ENCODE measurements at places on chromosomes 4 and X. TPM values are rescaled to one million over a fixed set of nuclear protein-coding genes. Genes with fewer than 3 reads are reported as not detected.

PROM1 gene
- total RNA-seq = 17.7 TPM

ITIH6 gene
- not detected for total RNA-seq

EFNB1 gene
- 14.7 TPM for total RNA-seq

CXCR3 gene
- total RNA-seq = not detected

NSG1 gene
- 0.12 TPM for total RNA-seq

TMEM154 gene
- 2.4 TPM for total RNA-seq

GPRASP2 gene
- 2.1 TPM for total RNA-seq

DNA sequence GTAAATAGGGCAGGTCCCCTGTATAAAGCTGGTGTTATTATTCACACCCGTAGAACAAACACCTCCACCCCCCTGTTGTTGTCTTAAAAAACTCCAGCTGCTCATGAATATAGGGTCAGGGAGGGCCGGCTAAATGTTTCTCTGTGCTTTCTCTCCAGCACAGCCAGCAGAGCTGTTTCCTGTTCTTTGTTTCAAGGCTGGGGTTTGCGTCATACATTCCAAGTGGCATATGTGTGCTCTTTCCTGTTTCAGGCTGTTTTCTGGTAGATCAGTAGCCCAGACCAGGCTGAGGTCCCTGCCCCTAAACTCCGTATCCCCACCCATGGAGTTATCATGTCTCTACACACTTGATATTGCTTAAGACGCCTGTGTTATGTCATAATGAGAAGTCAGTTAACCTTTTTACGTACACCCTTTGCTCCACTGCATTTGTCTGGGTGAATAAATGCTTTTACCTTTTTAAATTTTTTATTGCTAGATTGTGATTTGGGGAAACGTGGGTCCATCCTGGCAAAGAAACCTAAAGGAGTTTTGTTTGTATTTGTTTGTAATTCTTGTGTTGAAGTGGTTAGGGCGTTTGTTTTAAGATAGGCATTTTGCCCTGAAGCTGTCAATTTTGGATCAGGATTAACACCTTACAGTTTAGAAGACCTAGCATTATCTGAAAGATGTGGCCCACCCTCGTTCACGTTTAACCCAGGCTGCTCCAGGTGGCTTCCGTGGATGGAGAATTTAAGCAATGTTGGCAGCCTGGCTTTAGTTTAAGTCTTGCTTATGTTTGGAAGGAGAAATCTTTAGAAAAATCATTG, 3.3 kb downstream of the KLF3 start:
- peak; percentile 88 for DNase-seq

GRCh38 chr4:1907848-1908525, 36.8 kb downstream of the NSD2 start:
- no peak for DNase-seq

DNA sequence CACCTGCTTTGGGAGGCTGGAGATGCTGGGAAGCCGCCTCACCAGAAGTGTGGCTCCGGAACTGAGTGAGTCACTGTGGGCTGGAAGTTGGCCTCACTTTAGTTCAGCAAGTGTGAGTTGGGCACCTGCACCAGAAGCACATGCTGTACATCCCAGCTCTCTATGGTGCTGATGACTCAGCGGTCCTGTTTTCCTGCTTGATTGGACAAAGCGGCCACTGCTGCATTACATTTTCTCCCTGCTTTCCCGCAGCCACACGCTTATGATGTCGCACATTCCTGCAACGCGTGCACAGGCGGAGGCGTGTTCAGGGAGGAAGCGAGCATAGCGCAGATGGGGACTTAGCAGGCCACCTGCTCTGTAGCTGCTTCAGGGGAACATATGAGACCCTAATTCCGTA, 26.7 kb upstream of the CLDN34 start:
- no peak for DNase-seq

GRCh38 chr4:10098780-10099160, 17.8 kb downstream of the WDR1 start:
- peak; percentile 41 for DNase-seq

DNA sequence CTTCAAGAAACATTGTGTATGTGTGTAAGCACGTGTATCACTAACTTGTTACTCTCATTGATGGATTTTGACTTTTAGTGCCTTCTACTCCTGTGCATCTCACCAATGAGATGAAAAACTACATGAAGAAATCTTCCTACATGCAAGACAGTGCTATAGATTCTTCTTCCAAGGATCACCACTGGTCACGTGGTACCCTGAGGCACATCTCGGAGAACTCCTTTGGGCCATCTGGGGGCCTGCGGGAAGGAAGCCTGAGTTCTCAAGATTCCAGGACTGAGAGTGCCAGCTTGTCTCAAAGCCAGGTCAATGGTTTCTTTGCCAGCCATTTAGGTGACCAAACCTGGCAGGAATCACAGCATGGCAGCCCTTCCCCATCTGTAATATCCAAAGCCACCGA, 86.5 kb downstream of the SLC10A6 start:
- no peak for DNase-seq

- DNase-seq = no peak
These were observed 13.6 kb upstream of the TMEM156 start for GRCh38 chr4:39045827-39046221.

- no peak for DNase-seq
These were observed 327.9 kb upstream of the PITX2 start for GRCh38 chr4:110950731-110951130.

- DNase-seq = no peak
These were observed 121.6 kb downstream of the ATXN3L start for GRCh38 chrX:13198056-13198761.

DNA sequence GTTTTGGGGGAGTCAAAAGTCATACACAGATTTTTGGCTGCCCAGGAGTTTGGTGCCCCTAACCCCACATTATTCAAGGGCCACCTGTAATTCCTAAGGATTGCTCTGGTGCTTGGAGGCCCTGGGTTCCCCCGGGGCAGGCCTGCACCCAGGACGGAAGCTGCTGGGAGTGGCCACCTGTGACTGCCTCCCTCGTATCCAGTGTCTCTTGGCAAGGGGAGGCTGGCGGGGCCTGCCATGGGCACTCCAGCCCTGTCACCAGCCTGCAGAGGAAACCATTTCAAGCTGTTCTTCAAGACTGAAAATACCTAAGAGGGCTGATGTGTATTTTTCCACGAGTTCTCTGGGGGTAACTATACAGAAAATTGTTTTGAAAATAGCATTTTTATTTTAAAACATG, 24.5 kb upstream of the GPR78 start:
- DNase-seq = no peak

DNA sequence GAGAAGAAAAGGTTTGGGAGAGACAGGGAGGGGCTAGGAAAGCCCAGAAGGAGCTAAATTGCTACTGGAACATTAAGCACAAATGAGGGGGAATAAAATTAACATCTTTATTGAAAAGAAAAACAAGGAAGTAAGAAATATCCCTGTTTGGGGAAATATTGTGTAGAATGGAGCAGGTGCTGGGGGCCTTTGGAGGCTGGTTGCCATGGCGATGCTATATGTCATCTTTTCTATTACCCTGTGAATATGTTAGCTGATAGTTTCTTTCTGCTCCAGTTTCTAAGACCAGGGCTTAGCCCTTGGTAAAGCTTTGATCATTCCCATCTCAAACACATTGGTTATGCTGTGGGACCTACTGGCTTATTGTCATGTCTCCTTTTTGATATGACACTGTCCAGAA, 28.7 kb downstream of the TMEM31 start:
- DNase-seq = no peak

- no peak for DNase-seq
These were observed 74.2 kb downstream of the STAG2 start for GRCh38 chrX:124035657-124036056.
